ENCODE measurements at places on chromosomes 2 and 18.

- DNase-seq, result no peak
Observed at GRCh38 chr2:127953128-127953718, 67.5 kb upstream of the AMMECR1L start.

DNA sequence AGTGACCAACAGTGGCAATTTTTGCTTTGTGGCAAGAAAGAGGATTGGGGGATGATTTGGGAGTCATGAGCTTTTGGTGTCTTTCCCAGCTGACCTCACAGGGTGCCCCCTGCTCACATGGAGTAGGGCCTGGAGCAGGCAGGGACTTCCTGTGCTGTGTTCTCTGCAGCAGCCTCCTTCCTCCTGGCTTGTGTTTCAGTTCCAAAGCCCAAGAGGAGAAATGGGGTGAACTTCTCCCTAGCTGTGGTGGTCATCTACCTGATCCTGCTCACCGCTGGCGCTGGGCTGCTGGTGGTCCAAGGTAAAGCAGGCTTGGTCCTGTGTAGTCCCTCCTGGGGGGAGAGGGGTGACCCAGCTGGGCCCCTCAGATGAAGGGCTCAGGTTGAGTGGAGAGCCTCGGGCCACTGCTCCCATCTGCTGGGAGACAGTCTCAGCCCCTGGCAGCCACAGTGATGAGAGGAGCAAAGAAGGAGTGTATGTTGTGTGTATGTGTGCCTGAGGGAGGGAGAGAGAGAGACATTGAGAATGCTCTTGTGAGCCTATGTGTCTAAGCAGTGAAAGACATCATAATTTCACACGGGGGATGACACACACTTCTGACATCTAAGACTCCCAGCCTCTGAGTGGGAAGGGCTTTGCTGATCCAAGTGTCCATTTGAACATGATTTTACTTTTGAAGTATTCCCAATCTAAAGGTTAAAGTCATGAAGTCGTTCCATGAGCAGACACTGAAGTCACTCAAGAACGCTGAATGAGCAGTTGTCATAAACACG lies 27.2 kb downstream of the MARCO start:
- no peak for DNase-seq

DNA sequence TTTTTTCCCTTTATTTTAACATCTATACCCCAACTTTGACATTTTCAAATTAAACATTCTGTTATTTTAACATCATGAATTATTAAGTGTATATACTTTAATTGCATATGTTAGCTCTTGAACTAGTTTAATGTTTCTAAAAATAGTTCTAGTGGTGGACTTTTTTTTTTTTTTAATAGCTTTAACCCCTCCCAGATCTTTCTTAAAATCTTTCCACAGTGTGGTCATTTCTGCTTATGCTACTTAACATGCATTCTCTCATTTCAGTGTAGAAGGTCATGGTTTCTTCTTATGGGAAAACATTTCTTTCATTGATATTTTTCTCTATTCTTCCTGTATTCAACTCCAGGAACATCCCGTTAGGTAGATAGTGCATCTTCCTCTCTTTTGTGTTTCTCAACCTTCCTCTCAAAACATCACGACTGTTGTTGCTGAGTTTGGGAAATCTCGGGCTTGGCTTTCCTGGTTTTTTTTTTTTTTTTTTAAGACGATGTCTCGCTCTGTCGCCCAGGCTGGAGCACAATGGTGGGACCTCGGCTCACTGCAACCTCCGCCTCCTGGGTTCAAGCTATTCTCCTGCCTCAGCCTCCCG lies 849 bp upstream of the TMEM18 start:
- DNase-seq, result no peak

DNA sequence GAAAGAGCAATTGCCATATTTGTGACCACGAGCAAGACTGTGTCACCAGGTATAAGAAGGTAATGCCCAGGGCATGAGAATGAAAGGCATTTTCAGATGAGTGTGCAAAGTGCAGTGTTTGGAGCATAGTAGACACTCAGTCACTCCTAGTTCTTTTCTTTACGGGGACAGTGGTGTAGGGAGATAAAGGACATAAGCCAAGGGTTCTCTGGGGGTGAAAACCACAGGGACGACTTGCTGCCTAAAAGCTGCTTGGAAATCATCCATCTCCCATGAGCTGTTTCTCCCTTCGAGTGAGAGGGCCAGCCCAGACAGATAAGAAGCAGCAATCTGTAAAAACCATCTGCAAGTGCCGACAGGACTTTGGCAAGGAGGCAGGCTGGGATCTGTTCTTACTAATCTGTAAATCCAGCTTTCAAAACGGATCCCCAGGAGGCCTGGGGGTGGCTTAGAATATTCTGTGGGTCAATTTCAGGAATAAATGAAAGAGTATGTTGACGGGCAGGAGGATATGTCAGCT lies 221.6 kb downstream of the LPIN1 start:
- peak; percentile 50 for DNase-seq

DNA sequence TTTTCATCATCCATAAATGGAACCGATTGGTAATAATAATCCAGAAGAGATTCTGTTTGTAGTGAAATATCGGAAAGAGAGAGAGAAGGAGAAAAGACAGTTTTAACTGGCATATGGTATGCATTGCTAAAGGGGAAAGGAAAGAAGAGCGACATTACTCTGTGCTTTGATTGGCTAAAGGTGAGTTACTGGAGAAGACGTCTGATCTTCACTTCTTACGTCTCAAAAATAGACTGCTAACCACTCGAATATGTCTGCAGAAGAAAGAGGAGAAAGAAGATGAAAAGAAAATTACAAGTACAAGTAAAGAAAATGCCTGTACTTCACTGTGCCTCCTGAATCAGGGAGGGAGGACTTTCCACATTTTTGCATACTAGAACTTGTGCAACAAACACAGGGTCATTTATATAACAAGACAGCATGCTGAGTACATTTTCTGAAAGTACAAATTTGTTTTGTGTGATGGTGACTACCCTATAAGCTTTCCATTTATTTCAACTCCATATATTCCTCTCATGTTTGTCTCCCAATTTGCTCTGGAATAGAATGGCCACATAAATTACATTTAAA lies 787.2 kb downstream of the RNF144A start:
- no peak for DNase-seq

DNA sequence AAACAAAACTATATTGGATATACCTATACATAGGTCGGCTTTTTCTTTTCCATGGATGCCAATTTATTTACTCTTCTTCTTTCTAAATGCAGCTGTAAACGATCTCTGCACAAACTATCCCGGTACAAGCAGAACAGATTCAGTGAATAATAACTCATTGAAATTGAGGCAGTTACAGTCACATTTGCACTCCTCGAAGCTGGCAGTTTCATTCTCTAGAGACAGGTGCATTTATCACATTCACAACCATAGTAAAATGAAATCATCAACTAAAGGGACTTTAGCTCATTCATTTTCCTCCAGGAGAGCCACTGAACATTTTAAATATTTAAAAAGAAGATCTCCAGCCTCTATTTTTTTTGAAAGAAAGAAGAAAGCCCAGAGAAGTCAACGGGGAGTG lies 551.7 kb downstream of the LRP1B start:
- DNase-seq, result no peak

DNA sequence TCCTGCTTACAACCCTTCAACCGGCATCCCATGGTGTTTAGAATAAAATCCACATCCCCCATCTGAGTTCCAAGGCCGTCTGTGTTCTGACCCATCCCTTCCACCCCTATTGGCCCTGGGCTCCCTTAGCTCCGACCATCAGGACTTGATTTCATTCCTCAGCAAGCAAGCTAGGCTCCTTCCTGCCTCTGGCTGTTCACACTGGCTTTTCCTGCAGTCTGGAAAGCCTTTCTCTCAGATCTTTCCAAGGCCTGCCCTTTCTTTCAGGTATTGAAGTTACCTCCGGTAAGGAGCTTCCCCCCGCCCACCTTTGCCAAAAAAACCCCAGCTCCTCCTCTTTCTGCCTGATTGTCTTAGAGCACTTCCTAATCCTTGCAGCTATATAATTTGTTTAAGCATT lies 86.8 kb downstream of the CLIP4 start:
- DNase-seq, result no peak

DNA sequence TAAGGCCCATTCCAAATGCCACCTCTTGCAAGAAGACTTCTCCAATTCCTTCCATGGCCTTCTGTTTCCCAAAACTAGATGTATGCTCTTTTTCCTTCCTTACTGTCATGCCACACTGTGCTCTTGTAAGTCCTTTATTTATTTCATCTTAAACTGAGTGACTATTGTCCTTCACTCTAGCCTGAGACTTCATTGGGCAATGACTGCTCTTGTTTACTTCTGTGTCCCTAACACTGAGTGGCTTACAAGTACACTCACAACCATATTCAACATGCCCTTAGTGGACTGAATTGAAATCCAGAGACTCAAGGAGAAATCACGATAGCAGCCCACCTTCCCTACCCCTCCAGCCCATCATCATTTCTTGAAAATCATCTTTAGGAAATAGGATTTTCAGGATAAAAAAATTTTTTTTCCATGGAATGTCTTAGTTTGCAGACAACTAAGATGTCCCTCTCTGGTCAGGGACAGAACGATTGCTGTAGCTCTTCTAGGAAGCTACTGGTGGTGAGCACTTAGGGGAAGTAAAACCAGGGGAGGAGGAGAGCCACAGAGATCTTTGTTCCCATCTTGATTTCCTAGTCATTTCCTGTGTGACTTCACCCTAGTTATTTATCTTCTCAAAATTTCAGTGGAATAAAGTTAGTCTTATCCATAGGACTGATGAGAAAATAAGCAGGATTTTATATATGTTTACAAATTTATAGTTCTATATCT lies 80.7 kb downstream of the CYRIA start:
- DNase-seq, result no peak

DNA sequence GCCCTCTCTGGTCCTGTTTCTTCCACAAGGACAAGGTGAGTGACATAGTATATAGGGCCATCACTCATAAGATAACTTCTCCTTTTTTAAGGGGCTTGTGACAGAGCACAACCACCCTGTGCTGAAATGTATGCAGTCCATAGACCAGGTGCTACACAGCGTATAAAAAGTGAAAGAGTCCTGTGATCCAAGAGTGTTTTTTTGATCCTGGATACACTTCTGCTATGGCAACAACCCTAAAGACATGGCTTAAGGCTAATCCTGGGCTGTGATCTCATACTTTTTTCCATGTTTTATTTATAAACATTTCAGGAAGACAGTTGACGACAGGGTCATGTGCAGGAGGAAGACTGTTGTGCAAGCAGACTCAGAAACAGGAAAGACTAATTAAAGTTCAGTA lies 400.5 kb upstream of the TCF4 start:
- DNase-seq, result peak; percentile 7

DNA sequence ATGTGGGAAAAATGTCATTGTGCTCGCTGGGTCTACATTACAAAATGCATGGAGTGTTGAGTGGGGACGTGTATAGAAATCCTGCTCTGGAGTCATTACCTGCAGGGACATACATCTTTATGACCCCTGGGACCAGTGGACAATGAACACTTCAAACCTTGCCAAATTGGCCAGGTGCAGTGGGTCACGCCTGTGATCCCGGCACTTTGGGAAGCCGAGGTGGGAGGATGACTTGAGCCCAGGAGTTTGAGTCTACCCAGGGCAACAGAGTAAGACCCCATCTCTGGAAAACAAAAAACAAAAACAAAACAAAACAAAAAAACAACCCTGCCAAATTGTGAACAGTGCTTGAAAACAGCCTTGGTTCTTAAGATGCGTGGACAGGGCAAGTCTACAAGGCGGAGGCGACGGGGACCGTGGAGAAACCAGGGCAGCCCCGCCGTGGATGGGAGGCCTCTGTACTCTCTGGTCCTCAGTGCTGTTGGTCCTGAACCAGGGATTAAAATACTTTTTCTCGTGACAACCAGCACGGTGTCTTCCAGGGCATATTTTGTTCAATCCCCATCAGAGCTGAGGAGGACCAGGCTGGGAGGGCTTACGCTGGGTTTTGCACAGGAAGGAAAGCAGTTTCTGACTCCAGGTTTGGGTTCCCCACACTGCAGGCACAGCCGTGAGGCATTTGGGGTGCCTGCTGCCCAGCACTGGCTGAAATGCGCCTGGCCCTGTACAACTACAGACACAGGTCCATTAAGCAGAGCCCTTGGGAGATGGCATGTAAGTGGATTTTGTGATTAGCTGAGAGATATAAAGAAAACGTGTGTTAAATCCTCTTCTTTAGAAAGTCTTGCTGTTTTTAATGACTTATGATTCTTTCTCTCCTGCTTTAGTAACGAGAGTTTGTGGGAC lies 13.7 kb downstream of the COLEC11 start:
- DNase-seq, result no peak

DNA sequence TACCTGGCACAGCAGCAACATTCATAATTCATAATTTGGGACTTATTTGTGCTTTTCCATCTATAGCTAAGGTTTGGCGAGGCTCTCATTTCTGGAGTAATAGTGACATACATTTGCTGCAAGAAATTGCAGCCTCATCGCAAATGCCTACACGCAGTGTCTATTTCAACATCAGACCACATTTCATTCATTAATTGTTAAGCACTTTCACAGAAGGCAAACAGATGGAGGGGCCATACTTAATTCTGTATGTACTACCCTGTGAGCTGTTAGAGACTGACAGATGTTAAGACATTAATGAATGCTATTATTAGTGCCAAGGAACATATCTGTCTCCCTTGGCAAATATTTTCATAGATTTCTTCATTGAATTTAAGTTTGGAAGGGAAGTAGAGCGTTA lies 125.7 kb downstream of the UXS1 start:
- DNase-seq, result peak; percentile 67

DNA sequence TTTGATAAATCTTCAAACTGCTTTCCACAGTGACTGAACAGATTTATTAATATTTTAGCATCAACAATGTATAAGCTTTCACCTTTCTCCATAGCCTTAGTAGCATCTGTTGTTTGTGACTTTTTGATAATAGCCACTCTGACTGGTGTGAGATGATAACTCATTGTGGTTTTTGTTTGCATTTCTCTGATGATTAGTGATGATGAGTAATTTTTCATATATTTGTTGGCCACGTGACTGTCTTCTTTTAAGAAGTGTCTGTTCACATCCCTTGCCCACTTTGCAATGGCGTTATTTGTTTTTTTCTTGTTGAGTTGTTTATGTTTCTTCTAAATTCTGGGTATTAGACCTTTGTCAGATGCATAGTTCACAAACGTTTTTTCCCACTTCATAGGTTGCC lies 952.9 kb downstream of the TRIB2 start:
- DNase-seq, result no peak

DNA sequence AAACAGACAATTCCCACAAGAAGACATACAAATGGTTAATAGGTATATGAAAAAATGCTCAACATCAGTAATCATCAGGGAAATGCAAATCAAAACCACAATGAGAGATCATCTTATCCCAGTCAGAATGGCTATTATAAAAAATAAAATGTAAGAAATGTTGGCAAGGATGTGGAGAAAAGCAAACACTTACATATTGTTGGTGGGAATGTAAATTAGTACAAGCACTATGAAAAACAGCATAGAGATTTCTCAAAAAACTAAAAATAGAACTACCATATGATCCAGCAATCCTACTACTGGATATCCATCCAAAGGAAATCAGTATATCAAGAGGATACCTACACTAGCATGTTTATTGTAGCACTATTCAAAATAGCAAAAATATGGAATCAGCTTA lies 186.6 kb downstream of the NOL4 start:
- DNase-seq, result no peak

- DNase-seq, result no peak
Observed at GRCh38 chr2:129767346-129768035, 212.0 kb upstream of the RAB6C start.

GRCh38 chr2:215567504-215567903 lies 131.6 kb upstream of the FN1 start:
- DNase-seq, result no peak

GRCh38 chr2:231133365-231134099 lies 8.7 kb upstream of the HTR2B start:
- DNase-seq, result no peak

All from eye (tissue), 1 donor.